ENCODE measurements at places on chromosomes 13 and 19.

DNA sequence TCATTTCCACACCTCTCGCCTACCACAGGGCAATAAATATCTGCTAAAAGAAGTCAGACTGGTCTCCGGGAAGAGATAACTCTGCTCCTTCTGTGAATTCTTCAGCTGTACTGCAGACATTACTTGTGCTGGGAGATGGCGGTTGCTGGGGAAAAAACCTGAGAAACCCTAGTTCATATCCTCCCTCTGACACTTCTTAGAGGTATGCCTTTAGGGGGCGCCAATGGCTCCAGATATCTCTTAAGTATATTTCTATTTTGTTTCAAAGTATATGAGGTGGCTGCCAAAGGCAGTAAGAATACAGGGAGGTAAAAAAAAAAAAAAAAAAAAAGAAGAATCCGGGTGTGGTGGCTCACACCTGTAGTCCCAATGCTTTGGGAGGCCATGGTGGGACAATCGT lies 175.2 kb downstream of the PAN3 start:
- DNase-seq = no peak

DNA sequence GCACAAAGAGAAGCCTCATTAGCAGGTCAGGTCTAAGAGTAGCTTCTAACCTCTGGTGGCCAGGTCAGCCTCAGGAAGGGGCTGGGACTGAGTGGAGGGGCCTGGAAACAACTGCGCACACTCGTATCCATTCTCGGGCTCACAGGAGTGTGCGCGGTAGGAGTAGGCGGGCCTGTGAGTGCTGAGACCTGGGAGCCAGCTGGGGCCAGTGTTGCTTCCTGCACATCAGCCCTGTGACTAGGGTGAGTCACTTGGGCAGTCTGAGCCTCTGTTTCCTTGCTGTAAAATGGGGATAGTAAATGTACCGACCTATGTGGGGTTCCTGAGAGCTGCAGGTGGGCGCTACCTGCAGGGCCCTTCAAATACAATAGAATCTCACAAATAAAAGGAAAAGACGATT lies 26.9 kb downstream of the SIN3B start:
- no peak for DNase-seq

DNA sequence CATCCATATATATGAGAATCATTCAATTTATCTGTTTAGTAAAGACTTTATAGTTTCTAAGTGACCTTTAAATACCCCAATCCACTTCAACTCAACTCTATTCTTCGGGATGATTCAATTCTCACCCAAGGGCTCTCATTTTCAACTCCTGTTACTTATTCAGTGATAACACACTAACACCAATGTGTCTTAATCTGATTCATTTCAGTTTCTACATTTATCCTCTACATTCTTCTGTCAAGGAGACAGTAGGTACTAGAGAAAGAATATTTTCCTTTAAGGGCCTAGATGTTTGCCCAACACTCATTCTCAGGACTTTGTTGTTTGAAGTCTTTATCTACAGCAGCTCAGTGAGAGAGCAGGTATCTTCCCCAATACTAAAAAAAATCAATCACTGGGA lies 7.1 kb downstream of the ARGLU1 start:
- DNase-seq = no peak

DNA sequence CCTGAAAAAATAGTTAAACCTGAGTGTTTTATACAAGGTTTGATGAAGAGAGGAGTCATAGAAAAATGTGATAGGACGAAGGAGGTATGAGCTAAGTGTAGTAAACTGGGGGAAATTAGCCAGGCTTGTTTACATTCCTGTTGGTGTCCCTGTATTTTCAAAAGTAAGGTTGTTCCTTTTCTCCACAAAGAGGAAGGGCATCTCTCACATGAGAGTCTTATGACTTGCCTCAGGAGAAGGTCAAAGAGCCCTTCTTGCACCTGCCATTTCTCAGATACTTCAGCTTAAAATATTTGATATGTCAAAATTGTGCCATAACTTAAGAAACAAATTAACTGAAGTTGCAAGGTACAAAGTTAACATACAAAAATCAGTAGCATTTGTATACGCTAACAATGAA lies 3.6 kb upstream of the N4BP2L2 start:
- DNase-seq = no peak

DNA sequence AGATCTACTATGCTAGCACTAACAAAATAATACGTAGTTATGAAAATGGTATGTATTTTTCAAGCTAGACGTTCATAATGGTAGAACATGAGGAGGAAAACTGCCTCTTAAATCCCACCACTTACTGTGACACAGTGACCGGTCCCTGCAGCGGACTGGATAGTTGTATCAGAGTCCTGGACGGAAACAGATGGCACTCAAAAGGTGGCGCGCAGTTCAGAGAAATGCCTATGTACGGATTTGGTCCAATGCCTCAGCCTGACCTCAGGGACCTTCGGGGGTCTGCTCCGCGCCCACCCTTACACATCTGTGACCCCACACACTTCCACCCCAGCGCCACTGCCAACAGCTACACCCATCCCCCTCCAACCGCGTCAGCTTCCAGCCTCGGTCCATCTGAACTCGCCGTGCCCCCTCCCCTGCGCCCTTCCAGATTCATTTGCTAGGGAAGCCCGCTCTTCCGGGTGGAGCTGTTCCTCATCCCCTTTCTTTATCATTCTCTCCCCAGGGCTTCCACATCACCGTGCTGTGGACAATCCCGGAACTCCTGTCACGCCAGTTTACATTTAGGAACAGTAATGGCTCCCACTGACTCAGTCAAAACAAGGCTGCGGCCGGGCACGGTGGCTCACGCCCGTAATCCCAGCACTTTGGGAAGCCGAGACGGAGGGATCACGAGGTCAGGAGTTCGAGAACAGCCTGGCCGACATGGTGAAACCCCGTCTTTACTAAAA lies 792 bp upstream of the LENG8 start:
- DNase-seq = peak; percentile 86

GRCh38 chr13:40402931-40403431 lies 263.5 kb downstream of the FOXO1 start:
- DNase-seq = peak; percentile 25

DNA sequence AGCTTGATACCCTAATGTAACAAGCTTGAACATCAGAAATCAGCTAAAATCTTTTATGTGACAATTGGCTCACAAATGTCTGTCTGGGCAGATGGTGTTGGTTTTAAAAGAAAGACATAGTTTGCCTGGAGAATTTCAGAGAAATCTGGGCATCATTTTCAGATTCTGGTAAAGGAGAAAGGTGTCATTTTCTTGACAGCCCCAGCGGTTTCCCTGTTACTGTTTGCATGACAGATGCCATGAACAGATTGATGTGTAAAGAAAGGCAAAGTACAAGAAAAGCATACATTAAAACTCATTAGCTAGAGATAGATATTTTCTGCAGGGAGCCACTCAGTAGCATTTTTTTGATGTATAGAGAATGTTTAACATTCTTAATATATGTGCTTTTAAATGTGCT lies 987.9 kb downstream of the OLFM4 start:
- no peak for DNase-seq

DNA sequence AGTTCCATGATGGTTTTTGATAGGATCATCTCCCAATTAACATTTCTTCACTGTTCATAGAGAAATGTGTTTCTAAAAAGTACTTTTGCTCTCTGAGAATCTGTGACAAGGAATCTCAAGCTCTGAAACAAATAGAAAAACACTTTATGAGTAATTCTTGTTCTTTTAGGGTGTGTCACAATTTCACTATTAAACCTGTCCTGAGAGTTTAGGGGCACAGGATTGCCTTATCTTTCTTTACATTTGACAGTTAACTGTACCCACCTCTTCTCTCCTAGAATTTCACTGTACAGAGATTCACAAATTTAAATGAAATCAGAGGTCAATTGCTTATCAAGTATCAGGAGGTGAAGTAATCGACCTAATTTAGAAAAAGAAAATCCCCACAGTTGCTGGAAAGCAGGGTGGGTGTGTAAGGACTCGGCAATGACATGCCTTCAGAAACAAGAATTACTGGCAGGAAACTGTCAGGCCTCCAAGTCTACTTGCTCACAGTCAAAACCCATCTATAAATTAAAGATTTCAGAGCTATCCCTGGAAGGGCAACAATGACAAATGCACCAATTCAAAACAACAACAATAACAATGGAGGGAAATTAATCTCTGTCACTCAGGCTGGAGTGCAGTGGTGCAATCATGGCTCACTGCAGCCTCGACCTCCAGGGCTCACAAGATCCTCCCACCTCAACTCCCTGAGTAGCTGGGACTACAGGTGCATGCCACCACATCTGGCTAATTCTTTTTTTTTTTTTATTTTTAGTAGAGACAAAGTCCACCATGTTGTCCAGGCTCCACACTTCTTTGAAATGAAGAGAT lies 250.2 kb downstream of the ABCC4 start:
- DNase-seq = no peak

GRCh38 chr19:34493649-34494044 lies 12.1 kb downstream of the WTIP start:
- DNase-seq = no peak

- no peak for DNase-seq
Observed at GRCh38 chr19:48443731-48444128, 2.1 kb upstream of the GRWD1 start.

DNA sequence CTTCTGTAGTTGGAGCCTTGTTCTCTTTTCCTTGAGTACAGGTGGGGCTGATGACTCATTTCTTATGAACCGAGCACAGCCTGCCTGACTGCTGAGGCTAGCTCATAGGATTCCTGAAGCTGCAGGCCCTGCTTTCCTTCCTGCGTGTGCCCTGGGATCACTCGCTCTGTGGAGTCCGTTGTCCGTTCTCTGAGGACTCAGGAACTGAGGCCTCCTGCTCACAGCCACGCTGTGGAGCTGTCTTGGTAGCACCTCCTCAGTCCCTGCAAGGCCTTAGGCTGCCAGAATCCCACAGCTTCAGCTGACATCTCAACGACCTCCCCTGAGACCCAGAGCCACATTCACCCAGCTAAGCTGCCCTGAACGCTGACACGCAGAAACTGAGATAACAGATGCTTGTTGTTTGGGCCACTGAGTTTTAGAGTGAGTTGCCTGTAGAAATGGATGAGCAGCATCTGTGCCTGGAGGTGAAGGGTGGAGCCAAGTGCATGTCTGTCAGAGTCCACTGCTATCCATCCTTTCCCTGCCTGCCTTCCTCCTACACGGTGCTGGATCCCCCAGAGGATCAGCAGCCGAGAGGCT lies 72.9 kb downstream of the ARHGEF7 start:
- no peak for DNase-seq

GRCh38 chr19:39154100-39154628 lies 28.6 kb downstream of the PAK4 start:
- peak; percentile 42 for DNase-seq

- DNase-seq = no peak
Observed at GRCh38 chr13:33096886-33097605, 80.8 kb downstream of the KL start.

GRCh38 chr13:31159306-31159705 lies 2.4 kb downstream of the HSPH1 start:
- DNase-seq = no peak

DNA sequence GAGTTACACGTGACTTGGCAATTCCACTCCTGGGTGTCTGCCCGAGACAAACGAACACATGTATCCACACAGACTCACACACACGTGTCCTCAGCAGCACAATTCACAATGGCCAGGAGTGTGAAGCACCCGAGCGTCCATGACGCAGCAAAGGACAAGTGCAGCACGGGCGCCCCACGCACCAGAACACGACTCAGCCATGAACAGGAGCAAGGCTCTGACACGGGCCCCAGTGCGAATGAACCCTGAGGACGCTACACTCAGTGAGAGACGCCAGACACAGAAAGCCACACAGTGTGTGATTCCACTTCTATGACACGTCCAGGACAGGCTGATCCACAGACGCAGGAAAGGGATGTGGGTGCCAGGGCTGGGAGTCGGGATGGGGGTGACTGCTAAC lies 36.4 kb downstream of the PIP5K1C start:
- no peak for DNase-seq

- no peak for DNase-seq
Observed at GRCh38 chr19:41321600-41322270, 11.8 kb downstream of the CCDC97 start.

GRCh38 chr19:28843761-28844492 lies 369.0 kb downstream of the UQCRFS1 start:
- no peak for DNase-seq

DNA sequence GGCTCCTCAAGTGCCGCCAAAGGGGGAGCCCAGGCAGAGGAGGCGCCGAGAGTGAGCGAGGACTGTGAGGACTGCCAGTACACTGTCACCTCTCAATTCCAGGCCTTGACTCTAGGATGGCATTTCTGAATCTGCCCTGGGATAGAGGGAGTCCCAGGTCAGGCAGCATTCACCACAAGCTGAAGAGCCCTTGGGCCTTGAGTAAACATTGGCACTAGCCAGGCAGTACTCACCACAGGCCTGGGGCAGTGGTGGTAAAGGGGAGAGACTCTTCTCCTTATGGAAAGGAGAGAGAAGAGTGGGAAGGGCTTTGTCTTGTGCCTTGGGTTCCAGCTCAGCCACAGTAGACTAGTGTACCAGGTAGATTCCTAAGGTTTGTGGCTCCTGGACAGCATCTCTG lies 39.7 kb upstream of the HTR2A start:
- no peak for DNase-seq

DNA sequence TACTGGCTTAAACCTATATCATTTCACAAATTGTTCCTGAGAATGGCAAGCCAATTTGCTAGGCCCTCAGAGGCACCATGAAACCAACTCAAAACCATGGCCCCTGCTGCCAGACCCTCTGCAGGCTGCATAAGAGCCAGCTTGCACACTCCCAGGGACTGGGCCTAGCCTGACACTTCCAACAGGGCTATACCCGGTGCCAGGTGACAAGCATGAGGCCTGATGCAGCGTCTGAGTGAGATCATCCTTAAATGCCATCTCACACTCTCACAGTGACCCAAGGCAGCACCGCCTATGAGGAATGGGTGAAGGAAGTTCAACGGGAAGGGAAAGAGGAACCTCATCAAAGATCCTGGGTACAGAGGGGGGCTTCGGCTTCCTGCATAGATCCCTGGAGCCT lies 65.6 kb downstream of the C13orf42 start:
- DNase-seq = no peak

DNA sequence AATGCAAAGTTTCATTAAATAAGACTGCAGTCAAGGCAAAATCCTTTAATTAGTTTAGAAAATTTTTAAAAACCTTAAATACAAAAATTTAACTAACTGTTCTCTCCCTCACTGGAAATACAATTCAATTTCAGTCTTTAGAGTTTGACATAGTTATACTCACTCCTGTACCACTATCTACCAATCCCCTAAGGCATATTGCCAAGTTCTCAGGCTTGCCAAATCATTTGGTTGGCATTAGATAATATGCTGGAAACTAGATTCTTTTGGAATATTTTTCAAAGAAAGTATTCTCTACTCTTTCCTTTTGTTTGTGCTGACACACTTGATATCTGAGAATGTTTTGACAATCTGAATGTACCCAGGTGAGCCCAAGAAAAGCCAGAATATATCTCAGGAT lies 77.2 kb downstream of the TSC22D1 start:
- no peak for DNase-seq
